Activated T-cell treated with anti-CD3 and anti-CD28 coated beads, Interleukin-2, amount 50 U/mL, for 72 hours (primary cell): ENCODE measurements at places on chromosomes 12 and 14. TPM values are rescaled to one million over a fixed set of nuclear protein-coding genes. Genes with fewer than 3 reads are reported as not detected.

- peaks cover 18% of the 10 kb centered on the region for H3K27me3 ChIP-seq
- H3K27ac ChIP-seq = no peak overlapping the region
- H3K4me1 ChIP-seq = no peaks in the 10 kb centered on the region
These were observed 118.6 kb downstream of the DICER1 start for GRCh38 chr14:95038521-95039250.

GRCh38 chr12:85457016-85457415 lies 177.0 kb downstream of the ALX1 start:
- H3K27ac ChIP-seq = no peak overlapping the region
- no peaks in the 10 kb centered on the region for H3K4me1 ChIP-seq
- no peaks in the 10 kb centered on the region for H3K36me3 ChIP-seq
- no peak for DNase-seq
- no peaks in the 10 kb centered on the region for H3K27me3 ChIP-seq

DNA sequence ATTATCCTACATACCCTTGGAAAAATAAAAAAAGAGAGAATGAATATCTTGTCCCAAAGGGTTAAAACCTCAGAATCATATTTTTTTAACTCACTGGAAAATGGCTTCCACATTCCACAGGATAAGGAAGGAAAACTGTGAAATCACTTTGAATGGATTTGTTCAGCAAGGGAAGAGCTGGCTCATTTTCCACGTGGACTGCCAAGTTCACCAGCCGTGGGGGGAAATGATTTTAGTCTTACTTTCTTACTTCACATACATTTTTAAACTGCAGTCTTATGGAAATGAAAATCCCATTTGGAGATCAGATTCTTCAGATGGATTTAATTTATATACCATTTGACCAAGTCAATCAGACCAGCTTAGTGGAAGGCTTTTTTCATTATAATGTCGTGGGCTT lies 29.9 kb upstream of the AEBP2 start:
- H3K4me1 ChIP-seq = peaks cover 5% of the 10 kb centered on the region
- no peak for DNase-seq
- H3K36me3 ChIP-seq = peaks cover 2% of the 10 kb centered on the region
- H3K4me3 ChIP-seq = no peak overlapping the region
- H3K27ac ChIP-seq = no peak overlapping the region
- no peaks in the 10 kb centered on the region for H3K27me3 ChIP-seq

GRCh38 chr14:93986955-93987354 lies 10.1 kb upstream of the CCDC197 start:
- H3K36me3 ChIP-seq = no peaks in the 10 kb centered on the region
- no peak overlapping the region for H3K4me3 ChIP-seq
- H3K4me1 ChIP-seq = peaks cover 45% of the 10 kb centered on the region
- no peaks in the 10 kb centered on the region for H3K27me3 ChIP-seq
- no peak overlapping the region for H3K27ac ChIP-seq

DNA sequence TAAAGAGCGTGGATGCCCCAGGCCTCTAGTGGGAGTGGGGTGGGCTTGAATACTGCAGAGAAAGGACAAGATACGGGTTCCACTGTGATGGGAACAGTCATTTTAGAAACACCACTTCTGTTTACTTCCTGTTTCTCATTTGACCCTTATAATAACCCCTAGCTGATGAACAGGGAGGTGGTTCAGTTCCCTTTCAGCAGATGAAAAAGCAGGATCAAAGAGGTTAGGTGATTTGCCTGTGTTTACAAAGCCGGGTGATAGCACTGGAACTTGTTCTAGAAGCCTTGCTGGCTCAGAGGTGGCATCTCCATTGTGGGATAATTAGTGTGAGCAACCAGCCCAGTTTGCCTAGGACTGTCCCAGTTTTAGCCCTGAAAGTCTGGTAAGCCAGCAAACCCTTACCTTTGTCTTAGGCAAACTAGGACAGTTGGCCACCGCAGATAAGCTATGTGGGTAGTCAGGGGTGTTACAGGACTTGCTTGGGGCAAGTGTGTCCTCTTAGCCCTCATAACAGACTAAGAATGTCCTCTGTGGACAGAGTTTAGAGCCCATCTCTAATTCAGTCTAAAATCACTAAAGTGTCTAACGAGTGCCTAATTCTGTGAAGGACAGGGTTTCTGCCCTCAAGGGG lies 7.5 kb upstream of the LRP1-AS start:
- no peak for DNase-seq
- H3K4me1 ChIP-seq = no peaks in the 10 kb centered on the region
- no peak overlapping the region for H3K27ac ChIP-seq
- H3K36me3 ChIP-seq = no peaks in the 10 kb centered on the region

DNA sequence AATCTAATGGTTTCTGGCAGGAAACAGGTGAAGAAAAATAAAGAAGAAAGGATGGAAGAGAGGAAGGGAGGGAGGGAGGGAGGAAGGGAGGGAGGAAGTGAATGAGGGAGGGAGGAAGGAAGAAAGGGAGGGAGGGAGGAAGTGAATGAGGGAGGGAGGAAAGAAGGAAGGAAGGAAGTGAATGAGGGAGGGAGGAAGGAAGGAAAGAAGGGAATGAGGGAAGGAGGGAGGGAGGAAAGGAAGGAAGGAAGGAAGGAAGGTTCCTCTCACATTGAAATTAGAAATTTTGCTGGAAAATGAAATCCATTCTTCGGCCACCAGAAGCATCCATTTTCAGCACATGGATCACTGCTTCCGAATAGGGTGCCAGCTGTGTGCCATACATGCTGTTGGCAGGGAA lies 62.2 kb upstream of the PELI2 start:
- no peak overlapping the region for H3K4me3 ChIP-seq
- H3K4me1 ChIP-seq = no peaks in the 10 kb centered on the region
- H3K27me3 ChIP-seq = peaks cover 27% of the 10 kb centered on the region
- DNase-seq = no peak

DNA sequence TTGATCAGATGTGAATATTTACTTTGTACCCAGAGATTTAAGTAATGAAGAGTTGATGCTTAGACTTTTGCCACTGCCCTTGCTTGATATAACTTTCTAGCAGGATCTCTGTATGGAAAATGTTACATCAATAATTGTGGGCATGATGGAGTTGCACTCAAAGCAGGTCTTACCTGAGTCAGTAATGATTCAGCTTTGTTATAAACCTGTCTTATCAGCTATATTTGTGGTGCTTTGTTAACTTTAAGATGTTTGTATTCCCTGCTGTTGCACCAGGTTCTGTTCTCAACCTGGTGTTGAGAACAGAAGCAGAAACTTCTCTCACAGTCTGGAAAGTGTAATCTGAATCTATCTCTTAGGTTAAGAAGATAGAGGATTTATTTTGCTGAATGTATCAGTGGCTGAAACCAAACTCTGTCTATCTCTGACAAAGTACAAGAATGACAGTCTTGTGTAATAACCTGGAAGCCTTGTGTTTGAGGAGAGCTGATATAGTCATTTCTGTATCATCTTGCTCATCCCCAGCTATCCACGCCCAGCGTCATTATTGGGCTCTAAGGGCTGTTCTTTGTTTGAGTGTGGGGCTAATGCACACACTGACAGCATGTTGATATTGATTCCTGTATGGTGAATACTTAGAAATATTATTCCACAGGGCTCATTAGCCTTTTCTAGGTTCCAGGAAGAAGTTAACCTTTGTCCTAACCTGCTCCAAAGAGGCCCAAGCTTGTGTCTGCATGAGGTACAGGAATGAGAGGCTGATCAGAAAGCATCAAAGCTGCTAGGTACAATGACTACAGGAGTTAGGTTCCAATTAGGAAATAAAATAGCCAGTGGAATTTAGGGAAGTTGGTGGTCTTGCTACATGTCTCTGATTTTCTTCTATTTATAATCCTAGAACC lies 3.6 kb downstream of the AKAP6 start:
- H3K36me3 ChIP-seq = no peaks in the 10 kb centered on the region
- peaks cover 11% of the 10 kb centered on the region for H3K4me1 ChIP-seq
- DNase-seq = peak; percentile 35

DNA sequence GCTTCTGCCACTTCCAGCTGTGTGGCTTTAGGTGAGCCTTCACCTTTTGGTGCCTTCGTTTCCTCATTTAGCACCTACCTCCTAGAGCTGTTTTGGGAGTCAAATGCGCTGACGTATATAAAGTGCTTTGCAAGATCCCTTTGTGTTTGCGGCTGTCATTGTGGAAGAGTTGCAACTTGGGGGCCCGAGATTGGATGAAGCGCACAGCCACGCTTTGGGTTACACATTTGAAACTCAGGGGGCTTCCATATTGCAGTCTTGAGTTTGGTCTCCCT lies 636 bp upstream of the ARL6IP4 start:
- H3K27me3 ChIP-seq = no peaks in the 10 kb centered on the region
- H3K4me3 ChIP-seq = peak overlapping the region; percentile 96
- peaks cover 67% of the 10 kb centered on the region for H3K4me1 ChIP-seq
- DNase-seq = no peak
- peak overlapping the region; percentile 86 for H3K27ac ChIP-seq

GRCh38 chr12:15982921-15983320 lies 71.8 kb downstream of the DERA start:
- no peak overlapping the region for H3K27ac ChIP-seq
- H3K4me1 ChIP-seq = no peaks in the 10 kb centered on the region
- H3K27me3 ChIP-seq = no peaks in the 10 kb centered on the region
- no peak for DNase-seq

DNA sequence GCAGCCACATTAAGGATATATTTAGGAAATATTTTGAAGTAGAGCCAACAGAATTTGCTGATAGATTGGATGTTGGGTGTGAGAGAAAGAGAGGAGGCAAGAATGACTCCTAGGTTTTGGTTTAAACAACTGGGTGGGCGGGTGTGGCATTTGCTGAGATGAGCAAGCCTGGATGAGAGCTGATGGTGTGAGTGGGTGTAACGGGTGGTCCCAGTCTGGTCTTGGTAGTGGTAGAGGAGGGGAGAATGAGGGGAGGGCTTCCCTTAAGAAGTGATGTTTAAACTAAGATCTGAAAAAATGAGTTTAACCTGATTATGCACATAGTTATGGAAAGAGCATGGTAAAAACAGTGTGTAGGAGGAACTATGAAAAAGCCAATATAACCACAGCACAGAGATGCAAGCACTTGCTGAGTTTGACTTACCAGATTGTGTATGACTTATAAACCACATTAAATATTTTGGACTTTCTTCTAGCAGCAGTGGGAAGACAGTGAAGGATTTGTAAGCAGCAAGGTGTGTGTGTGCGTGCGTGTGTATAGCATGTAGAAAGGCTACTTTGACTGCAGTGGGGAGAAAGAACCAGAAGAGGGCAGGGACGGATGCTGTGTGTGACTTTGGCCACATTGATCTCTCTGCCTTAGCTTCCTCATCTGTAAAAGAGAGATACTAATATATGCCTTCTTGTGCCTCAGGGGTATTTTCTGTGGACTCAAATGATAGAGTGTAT lies 139.7 kb downstream of the PRIMA1 start:
- peak overlapping the region; percentile 12 for H3K27ac ChIP-seq
- H3K4me3 ChIP-seq = peak overlapping the region; percentile 11
- H3K27me3 ChIP-seq = peaks cover 52% of the 10 kb centered on the region
- H3K4me1 ChIP-seq = peaks cover 22% of the 10 kb centered on the region

DNA sequence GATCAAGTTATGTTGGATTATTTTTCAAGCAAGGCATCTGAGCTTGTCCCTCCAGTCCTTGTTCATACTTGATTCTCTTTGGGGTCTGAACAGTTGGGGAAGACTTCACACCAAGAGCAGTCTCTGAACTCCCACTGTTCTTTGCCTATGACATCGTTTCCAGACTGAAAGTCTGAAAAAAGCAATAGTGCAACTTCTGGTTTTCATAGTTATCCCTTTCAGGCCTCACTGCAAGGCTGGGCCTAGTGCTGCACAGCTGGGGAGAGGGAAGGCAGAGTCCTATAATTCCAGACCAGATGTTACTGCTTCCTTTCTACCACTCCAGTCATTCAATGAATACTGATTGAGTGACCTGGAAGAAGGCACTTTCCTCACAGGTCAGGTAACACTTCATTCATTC lies 187.1 kb upstream of the CCND2 start:
- no peak for DNase-seq
- H3K4me1 ChIP-seq = peaks cover 14% of the 10 kb centered on the region
- H3K36me3 ChIP-seq = no peaks in the 10 kb centered on the region
- H3K27me3 ChIP-seq = no peaks in the 10 kb centered on the region
- H3K4me3 ChIP-seq = no peak overlapping the region
- H3K27ac ChIP-seq = no peak overlapping the region

DNA sequence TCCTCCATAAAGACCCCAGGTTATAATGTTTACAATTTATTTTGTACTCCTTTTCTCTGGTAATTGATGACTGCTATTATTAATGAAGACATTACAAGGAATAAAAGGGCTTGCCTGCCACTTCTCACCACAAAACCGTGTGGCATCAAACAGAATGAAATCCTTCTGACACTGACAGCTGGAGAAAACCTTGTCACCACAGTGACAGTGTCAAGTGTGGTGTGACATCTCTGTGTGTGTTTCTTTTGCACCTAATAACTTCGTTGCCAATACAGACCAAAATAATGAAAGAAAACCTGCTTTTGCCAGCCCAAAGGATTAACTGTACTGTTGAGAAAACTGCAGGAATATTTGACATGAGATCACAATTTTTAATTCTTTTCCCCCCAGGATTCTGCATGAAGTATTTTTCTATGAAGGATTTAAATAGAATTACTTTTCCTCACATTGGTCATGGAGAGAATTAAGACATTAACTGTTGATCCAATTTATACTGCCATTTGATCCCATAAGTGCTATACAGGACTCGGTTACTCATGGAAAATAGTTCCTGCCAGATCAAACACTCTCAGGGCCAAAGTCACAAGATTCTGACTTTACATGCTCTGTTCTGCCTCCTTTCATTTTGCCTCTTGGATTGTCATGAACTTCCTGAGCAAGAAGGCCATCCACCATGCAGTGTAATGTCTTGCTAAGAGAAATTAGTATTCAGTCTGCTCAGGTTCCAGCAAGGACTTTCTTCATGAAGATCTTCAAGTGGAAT lies 60.4 kb upstream of the IFNG-AS1 start:
- peaks cover 8% of the 10 kb centered on the region for H3K4me1 ChIP-seq
- no peak overlapping the region for H3K27ac ChIP-seq
- no peak overlapping the region for H3K4me3 ChIP-seq
- no peaks in the 10 kb centered on the region for H3K27me3 ChIP-seq
- no peak for DNase-seq
- no peaks in the 10 kb centered on the region for H3K36me3 ChIP-seq

DNA sequence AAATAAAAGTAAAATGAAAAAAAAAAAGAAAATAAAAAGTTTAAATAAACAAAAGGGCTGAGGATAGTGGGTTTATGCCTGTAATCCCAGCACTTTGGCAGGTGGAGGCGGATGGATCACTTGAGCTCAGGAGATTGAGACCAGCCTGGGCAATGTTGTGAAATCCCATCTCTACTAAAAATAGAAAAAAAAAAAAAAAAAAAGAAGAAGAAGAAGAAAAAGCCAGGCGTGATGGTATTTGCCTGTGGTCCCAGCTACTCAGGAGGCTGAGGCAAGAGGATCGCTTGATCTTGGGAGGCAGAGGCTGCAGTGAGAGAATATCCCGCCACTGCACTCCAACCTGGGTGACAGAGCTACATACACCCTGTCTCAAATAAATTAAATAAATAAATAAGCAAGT lies 3.9 kb downstream of the TAOK3 start:
- no peak overlapping the region for H3K4me3 ChIP-seq
- H3K27ac ChIP-seq = no peak overlapping the region
- peaks cover 27% of the 10 kb centered on the region for H3K4me1 ChIP-seq
- no peak for DNase-seq
- no peaks in the 10 kb centered on the region for H3K27me3 ChIP-seq
- H3K36me3 ChIP-seq = peaks cover 6% of the 10 kb centered on the region

The GPRC5D gene
- total RNA-seq = not detected

The SERPINA3 gene
- not detected for total RNA-seq

The DCP1B gene
- 17.6 TPM for total RNA-seq

The PRPH gene
- total RNA-seq = not detected

The TCHP gene
- total RNA-seq = 22.5 TPM

The ALG10B gene
- 14.7 TPM for total RNA-seq

The KLHL42 gene
- total RNA-seq = 9.8 TPM
